Cardiac septum (tissue), 1 donor: ENCODE measurements at places on chromosomes 13 and 19. TPM values are rescaled to one million over a fixed set of nuclear protein-coding genes. Genes with fewer than 3 reads are reported as not detected.

- no peak for DNase-seq
Observed at GRCh38 chr13:90360785-90361184, 986.7 kb upstream of the MIR17HG start.

GRCh38 chr19:55041627-55042343, 3.7 kb upstream of the GP6 start:
- no peak for DNase-seq

- DNase-seq = peak; percentile 75
Observed at GRCh38 chr19:2578391-2578890, 102.5 kb downstream of the GADD45B start.

GRCh38 chr13:65597839-65598818, 1632.0 kb downstream of the PCDH9 start:
- DNase-seq = no peak

The DENND1C gene
- 0.78 TPM for total RNA-seq

The LACC1 gene
- total RNA-seq = 8.7 TPM

The KIR2DL1 gene
- total RNA-seq = not detected

The KLK1 gene
- not detected for total RNA-seq

The CPB2 gene
- total RNA-seq = not detected
